Suppressor macrophage treated with lipopolysaccharide for 1 hour (primary cell): ENCODE measurements at places on chromosomes 5 and 9.

DNA sequence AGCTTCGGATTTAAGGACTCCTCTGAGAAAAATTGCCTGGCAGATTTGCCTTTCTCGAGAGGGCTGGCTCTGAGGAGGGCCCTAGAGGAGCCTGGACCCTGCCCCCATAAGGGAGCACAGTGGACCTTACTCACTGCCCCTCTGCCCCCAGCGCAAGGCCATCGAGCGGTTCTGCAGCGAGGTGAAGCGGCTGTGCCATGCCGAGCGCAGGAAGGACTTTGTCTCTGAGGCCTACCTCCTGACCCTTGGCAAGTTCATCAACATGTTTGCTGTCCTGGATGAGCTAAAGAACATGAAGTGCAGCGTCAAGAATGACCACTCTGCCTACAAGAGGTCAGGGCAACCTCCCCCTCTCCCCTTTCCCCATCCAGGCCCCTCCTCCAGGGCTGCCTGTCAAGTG is 34.6 kb downstream of the CYFIP2 start:
- no peak for DNase-seq

GRCh38 chr5:95669985-95670384 is 12.8 kb downstream of the SPATA9 start:
- no peak for DNase-seq

DNA sequence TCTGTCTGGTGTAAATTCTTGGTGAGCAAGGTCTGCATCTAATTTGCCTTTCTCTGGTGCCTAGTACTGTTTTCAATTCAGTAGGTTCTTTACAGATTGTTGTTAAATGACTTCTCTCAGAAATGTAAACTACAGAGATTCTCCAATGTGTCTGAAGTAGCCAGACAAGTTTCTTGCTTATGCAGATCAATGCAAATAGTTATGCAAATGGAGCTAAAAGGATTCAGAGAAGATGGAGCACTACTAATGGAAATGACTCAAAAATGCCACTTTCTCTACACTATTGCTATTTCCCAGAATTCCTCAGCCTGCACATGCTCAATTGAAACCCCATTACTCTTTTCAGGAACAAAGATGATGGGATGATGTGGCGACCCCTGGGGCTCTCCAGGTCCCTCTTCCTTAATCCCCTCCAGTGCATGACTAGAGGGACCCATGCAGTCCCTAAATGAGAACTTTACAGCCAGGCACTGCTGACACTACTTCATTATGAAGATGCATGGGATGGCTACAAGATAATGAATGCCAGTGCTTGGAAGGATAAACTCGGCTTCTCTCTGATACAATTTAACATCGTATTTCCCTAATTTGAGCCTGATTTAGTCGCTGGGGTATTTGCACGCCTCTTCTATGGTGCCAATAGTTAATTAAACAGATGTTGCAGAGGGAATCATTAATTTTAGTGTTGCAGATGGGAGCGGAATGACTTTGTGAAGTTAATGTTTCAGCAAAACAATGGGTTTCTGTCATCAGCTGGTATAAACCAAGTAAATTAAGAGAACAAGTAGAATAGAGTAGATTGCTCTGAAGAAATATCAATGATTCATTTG is 753.2 kb downstream of the TLR4 start:
- no peak for DNase-seq

GRCh38 chr9:35618854-35619799 is 914 bp upstream of the CD72 start:
- DNase-seq: peak; percentile 35

DNA sequence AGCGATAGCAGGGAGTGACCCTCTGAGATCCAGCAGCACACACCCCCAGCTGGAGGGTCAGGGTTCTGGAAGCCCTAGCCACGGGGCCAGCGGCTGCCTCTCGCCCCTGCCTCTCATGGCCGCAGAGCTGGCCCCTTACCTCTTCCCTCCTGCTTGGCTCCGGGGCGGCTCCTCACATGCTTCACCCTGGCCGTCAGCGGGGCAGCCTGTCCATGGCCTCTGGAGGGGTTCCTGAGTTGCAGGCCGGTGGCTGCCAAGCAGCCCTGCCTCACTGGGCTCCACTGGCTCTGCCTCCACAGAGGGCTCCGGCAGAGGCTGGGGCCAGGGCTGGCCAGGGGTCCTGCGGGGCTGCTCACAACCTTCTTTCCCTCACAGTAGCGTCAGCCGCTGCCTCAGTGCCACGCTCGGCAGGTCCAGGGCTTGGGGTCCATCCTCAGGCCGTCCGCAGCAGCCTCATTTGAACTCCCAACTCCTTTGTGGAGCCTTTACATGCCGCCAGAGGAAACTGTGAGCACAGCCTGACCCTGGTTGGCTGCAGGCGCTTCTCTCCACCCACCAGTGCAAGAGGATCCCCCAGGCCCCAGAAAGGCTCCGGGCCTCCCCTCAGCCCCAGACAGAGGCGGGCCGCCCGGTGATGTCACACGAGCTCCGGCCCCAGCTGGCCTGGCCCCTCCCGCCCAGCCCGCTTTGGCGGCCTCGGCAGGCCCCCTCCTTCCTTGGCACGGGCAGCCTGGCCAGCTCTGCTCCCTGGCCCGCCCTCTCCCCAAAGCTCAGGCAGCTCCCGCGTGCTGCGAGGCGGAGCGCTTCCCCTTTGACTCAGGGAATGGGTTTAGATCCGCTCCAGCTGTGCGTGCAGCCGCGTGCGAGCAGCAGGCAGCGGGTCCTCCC is at the start of gene ANGPTL2:
TSS of gene ANGPTL2 (minus strand) at position 460 of the 888 bp plus-strand sequence. CDS start 13,904 bp downstream, outside the sequence.
- peak; percentile 68 for DNase-seq
